ENCODE measurements at places on chromosomes 16 and 17.

GRCh38 chr17:77618173-77618572 lies 340.3 kb upstream of the TNRC6C start:
- DNase-seq: no peak

GRCh38 chr17:42288803-42289610 lies 709 bp downstream of the STAT5A start:
- DNase-seq: no peak

DNA sequence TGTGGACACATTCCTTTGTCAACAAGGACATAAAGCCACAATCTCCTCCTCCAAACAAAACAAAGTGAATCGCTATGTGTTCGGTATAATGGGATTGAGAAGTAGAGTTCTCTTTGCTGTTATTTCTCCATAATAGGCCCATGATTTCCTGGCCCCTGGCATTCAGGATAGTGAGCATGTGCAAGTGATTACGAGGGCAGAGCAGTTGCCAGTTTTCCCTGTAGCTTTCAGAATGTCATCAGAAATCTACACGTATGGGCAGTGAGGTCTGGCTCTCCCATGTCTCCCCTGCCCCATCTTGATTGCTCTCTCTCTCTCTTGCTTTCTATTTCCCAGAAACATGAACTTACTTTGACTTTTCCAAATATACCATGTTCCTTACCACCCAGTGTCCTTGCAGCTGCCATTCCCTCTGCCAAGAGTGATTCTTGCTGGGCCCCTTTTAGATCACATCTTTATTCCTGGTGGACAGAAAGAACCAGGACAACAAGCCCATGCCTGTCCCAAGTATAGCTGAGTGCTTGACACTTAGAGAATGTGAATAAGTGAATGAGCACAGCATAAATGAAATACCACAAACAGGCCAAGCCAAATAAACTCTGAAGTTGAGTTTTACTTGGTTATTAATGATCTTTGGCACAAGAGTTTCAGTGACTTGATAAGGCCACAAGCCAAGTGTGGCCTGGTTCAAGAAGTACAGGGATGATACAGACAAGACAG lies 273.1 kb downstream of the CDH13 start:
- no peak for DNase-seq

DNA sequence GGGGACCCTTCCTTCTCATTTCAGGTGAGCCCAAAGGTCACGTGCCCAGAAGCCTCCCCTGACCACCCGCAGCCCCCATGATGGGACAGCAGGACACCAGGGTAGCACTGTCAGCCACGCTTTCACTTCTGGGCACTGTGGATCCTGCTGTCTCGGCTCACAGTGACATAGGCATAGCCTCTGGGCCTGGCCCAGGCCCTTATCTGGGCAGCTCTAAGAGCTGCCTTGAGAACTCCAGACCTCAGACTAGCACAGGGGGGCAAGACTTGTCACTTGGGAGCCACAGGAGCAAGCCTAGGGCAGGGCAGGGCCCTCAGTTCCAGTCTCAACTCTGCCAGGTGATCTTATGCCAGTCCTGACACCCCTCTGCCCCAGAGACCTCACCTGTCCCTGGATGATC lies 4.7 kb downstream of the NATD1 start:
- DNase-seq: no peak
